ENCODE measurements at places on chromosomes 7 and 10.

DNA sequence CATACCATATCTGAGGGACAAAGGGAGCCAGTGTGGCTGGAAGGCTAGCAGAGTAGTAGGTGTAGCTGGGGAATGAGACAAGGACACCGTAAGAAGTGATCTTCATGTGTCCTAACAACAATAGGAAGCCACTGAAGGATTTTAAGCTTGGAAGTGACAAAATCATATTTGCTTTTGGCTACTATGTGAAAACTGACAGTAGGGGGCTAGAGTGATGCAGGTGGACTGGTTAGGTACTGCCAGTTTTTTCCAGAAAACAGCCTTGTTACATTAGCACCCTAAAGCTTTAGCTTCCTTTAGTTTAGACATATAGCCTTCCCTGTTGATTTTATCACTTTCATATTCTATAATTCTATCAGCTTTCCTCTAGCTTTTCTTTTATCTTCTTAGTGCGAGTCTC is 637.1 kb downstream of the ANKRD7 start:
- DNase-seq: no peak

GRCh38 chr7:142528608-142529408 is 220.5 kb upstream of the PRSS1 start:
- no peak for DNase-seq

DNA sequence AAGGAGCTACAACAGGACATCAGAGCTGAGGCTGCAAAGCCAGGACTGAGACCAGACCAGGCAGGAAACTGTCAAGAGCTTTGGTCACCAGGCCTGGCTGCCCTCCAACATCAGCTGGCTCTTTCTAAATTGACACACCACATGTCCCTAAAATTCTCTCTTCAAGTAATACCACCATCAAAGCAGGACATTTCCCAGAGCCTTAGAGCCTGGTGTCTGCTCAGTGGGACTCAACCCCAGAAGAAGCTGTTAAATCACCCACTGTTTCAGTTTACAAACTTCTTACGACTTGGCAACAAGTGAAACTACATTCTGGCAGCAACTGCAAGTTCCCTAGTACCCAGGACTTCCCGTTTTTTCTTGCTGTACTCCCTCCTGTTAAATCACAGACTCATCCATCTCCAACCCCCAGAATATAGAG is 3.8 kb upstream of the IL6 start:
- DNase-seq: no peak

- no peak for DNase-seq
Observed at GRCh38 chr7:151741585-151741984, 135.3 kb downstream of the PRKAG2 start.

DNA sequence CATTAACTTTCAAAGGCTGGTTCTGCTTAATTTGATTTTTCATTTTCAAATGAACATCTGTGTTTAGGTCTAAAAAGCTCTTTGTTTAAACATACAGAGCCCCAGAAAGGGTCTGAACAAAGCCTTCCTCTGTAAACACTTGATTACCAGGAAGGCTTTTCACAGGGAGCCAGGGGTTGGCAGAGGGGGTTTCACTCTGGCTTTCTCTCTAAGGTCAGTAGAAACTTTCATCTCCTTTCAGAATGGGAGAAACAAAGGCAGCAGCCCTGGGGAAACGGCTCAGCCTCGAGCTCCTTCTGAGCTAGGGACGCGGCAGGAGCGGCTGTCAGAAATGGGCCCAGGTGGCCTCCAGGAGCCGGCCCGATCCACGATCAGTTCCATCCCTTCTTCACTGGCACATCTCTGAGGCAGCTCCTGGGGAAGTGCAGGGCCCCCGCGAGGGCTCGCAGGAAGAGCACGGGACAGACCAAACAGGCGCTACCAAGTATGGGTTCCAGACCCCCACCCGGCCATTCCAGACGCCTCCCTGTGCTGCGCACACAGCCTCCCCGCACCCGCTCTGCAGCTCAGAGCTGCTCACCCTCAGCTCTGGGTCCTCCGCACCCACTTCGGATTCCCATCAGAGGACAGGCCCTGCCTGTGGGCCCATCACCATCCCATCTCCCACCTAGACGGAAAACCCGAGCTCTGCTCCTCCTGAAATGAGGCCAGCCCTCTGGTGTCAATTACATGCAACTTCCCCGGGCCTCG is 124.1 kb downstream of the MAD1L1 start:
- DNase-seq: no peak

- no peak for DNase-seq
Observed at GRCh38 chr7:24764972-24765744, 7.9 kb upstream of the GSDME start.

Data from iris pigment epithelial cell (primary cell).